ENCODE measurements at places on chromosomes 7 and 10.

GRCh38 chr10:69389827-69390490 is 26.8 kb downstream of the TACR2 start:
- DNase-seq, result no peak

GRCh38 chr10:26689399-26689798 is 8.1 kb upstream of the PDSS1 start:
- no peak for DNase-seq

DNA sequence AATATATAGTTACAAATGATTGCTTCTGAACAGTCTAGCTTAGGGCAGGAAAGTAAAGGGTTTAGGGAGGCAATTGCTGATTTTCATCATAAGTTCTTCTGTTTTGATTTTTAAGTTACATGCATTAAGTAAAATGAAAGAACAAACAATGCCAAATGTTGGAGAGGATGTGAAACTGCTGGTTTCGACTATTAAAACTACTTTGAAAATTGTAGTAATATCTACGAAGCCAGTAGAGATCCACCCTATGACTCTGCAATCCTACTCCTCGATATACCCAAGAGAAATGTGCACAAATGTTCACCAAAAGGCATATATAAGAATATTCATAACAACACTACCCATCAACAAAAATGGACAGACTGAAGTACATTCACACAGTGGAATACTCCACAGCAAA is 24.3 kb downstream of the PDZD8 start:
- no peak for DNase-seq

GRCh38 chr7:126211875-126212274 is 1040.9 kb downstream of the GRM8 start:
- DNase-seq, result no peak

- DNase-seq, result no peak
These were observed 44.0 kb downstream of the NRP1 start for GRCh38 chr10:33290321-33291052.
